ENCODE measurements at places on chromosomes 7 and 10. TPM values are rescaled to one million over a fixed set of nuclear protein-coding genes. Genes with fewer than 3 reads are reported as not detected.

HOXA6 gene
- not detected for polyA plus RNA-seq

GRCh38 chr7:8714791-8715190 lies 281.4 kb downstream of the NXPH1 start:
- H3K27ac ChIP-seq: no peak overlapping the region
- H3K36me3 ChIP-seq: no peaks in the 10 kb centered on the region
- no peaks in the 10 kb centered on the region for H3K27me3 ChIP-seq
- no peak overlapping the region for H3K4me3 ChIP-seq
- no peak for DNase-seq

DNA sequence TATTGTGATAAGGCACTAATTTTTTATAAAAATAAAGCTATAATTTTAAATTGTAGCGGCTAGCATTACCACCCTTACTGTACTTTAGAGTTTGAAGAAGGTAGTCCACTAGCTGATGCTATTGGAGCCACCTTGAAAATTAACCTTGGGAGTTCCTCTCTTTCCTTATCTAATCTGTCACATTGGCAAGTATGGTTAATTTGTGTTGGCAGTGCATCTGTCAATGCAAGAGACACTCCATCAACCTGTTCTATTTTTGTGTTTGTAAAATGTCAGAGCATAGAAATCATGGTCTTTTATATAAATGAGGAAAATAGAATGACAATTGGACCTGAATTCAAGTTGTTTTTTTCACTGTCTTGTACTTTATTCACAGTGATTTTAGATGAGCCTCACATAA lies 20.5 kb downstream of the GLCCI1 start:
- H3K36me3 ChIP-seq: peaks cover 5% of the 10 kb centered on the region
- no peak for DNase-seq
- no peaks in the 10 kb centered on the region for H3K27me3 ChIP-seq
- H3K27ac ChIP-seq: peak overlapping the region; percentile 67

- H3K27ac ChIP-seq: no peak overlapping the region
- DNase-seq: no peak
- H3K27me3 ChIP-seq: no peaks in the 10 kb centered on the region
- no peaks in the 10 kb centered on the region for H3K36me3 ChIP-seq
- H3K4me3 ChIP-seq: no peak overlapping the region
- no peaks in the 10 kb centered on the region for H3K4me1 ChIP-seq
Measured at GRCh38 chr7:139490130-139490529, 6.7 kb upstream of the KLRG2 start.

GRCh38 chr7:70937424-70937823 lies 194.5 kb upstream of the GALNT17 start:
- DNase-seq: no peak
- H3K36me3 ChIP-seq: no peaks in the 10 kb centered on the region
- no peak overlapping the region for H3K4me3 ChIP-seq
- no peaks in the 10 kb centered on the region for H3K4me1 ChIP-seq
- no peak overlapping the region for H3K27ac ChIP-seq
- no peaks in the 10 kb centered on the region for H3K27me3 ChIP-seq

YWHAG gene
- polyA plus RNA-seq: 2.2 TPM

DNA sequence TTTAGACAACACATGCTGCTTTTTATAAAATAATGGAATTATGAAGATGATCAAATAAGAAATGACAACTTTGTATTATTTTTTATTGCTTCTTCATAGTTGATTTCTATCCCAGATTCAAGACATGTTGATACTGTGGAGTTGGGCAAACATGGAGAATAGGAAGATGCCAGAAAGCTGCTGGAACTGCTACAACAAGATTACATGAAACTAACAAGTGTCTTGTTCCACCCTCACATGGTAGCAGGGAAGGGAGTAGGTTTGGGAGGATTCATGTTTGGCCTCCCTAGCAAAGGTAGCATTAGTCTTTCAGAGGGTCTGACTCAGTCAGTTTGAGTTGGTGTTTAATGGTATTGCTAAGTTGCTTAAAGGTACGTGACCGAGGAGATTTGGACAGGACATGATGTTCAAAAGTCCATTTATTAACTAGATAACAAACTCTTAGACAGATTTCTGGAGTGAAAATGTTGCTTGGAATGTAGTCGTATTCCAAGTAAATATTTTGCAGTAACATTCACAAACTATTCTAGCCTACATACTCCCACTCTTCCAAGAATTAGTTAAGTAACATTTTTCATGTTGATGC lies 33.1 kb downstream of the PRR15 start:
- DNase-seq: no peak
- no peak overlapping the region for H3K4me3 ChIP-seq
- H3K27me3 ChIP-seq: peaks cover 2% of the 10 kb centered on the region
- H3K36me3 ChIP-seq: no peaks in the 10 kb centered on the region
- no peaks in the 10 kb centered on the region for H3K4me1 ChIP-seq
- no peak overlapping the region for H3K27ac ChIP-seq

DNA sequence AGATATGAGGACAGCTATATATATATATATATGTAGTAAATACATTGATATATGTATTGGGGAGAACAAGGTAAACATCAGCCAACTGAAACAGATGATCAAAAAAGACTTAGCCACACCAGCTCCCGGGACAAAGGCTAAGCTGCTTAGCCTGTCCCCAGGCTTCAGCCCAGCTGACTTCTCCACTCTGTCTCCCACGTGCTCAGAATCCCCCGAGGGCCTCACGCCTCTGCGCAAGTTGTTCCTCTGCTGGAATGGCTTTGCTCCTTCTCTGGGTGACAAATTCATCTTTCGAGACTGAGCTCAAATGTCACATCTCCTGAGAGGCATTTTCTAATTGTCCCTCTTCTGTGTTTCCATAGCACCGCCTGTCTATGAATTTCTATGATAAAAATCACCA lies 8.6 kb upstream of the INSIG1 start:
- DNase-seq: no peak
- no peak overlapping the region for H3K27ac ChIP-seq
- H3K36me3 ChIP-seq: no peaks in the 10 kb centered on the region
- H3K4me3 ChIP-seq: no peak overlapping the region
- H3K4me1 ChIP-seq: peaks cover 19% of the 10 kb centered on the region

CALHM3 gene
- not detected for polyA plus RNA-seq

SPDYE2B gene
- polyA plus RNA-seq: not detected

- no peaks in the 10 kb centered on the region for H3K4me1 ChIP-seq
- no peak overlapping the region for H3K4me3 ChIP-seq
- H3K27me3 ChIP-seq: no peaks in the 10 kb centered on the region
Measured at GRCh38 chr10:109287858-109288257, 635.5 kb downstream of the XPNPEP1 start.

DNA sequence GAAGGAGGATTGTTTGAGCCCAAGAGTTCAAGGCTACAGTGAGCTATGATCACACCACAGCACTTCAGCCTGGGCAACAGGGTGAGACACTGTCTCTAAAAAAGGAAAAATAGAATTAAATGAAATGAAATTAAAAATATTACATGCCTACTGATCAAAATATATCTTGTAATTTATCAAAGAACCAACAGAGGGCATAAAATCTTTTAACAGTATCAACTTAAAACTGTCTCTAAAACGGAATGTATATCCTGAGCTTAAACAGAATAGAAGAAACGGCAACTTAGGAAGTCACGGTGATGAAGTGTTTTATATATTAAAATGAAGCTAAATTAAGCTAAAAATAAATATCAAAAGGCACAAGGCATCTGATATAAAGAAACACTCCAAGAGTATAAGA lies 78.8 kb downstream of the MTPAP start:
- DNase-seq: no peak
- H3K36me3 ChIP-seq: no peaks in the 10 kb centered on the region
- no peaks in the 10 kb centered on the region for H3K4me1 ChIP-seq
- no peak overlapping the region for H3K27ac ChIP-seq
- H3K4me3 ChIP-seq: no peak overlapping the region
- H3K27me3 ChIP-seq: peaks cover 6% of the 10 kb centered on the region

DNA sequence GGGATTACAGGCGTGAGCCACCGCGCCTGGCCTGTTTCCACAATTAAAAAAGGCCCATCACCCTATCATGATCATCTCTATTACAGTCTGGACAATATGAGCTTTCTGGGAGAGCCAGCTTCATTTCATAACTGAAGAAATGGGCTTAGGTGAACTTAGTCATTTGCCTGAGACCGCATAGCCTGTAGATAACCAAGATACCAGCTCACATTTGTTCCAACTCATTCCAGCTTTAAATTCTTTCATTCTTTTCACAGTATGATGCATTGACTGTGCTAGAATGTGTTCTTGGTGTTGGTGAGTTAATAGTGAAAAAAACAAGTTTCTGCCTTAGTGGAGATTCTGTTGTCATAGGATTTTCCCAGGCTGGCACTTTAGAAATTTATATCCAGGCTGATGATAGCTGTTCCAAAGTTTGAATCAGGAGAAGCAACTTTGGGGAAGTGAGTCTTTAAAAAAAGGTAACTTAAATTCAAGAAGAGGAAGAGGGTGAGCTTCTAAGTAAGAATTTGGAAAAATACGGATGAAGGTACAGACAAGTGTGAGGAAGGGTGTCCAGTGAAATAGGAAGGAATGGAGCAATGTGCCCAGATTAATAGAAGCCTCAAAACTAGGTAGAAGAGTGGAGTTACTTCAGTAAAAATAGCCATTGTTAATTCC lies 2.1 kb upstream of the H2AZ2 start:
- no peak overlapping the region for H3K4me3 ChIP-seq
- no peak overlapping the region for H3K27ac ChIP-seq
- no peaks in the 10 kb centered on the region for H3K27me3 ChIP-seq
- DNase-seq: no peak

DNA sequence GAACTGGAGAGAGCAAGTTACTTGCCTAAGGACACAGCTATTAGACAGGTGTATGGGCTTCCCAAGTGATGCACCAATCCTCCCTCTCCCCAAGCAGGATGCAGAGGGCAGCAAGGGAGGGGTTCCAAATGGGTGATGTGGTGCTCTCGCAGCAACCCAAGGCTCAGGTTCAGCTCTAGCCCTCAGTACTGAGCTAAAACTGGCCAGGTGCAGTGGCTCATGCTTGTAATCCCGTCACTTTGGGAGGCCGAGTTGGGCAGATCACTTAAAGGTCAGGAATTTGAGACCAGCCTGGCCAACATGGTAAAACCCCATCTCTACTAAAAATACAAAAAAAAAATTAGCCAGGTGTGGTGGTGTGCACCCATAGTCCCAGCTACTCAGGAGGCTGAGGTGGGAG lies 40.7 kb downstream of the GPRIN2 start:
- no peaks in the 10 kb centered on the region for H3K4me1 ChIP-seq
- no peak overlapping the region for H3K27ac ChIP-seq
- no peaks in the 10 kb centered on the region for H3K36me3 ChIP-seq
- H3K4me3 ChIP-seq: no peak overlapping the region

PRKAR2B gene
- polyA plus RNA-seq: 0.05 TPM

SP8 gene
- polyA plus RNA-seq: not detected

STAG3 gene
- 4.0 TPM for polyA plus RNA-seq

- H3K27ac ChIP-seq: no peak overlapping the region
- no peaks in the 10 kb centered on the region for H3K4me1 ChIP-seq
- DNase-seq: no peak
- H3K4me3 ChIP-seq: no peak overlapping the region
- H3K27me3 ChIP-seq: no peaks in the 10 kb centered on the region
Measured at GRCh38 chr10:32556783-32557395, 110.9 kb downstream of the CCDC7 start.

DNA sequence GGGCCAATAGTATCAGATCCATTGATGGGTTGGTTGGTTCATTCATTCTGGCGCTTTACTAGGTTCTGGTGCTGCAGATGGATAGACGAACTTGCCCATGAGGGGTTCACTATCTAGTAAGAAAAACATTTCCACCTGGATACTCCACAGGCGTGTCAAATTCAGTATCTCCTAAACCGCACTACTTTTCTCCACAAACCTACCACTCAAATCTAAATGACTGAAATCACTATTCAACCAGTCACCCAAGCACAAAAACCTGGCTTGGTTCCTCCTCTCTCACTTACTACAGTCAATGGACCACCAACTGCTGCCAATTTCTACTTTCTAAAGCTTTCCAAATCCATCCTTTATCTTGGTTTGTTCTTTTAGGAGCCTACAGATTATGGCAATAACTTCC lies 572 bp downstream of the AGK start:
- no peaks in the 10 kb centered on the region for H3K27me3 ChIP-seq
- H3K4me3 ChIP-seq: peak overlapping the region; percentile 95
- H3K4me1 ChIP-seq: peaks cover 17% of the 10 kb centered on the region
- no peak for DNase-seq

DNA sequence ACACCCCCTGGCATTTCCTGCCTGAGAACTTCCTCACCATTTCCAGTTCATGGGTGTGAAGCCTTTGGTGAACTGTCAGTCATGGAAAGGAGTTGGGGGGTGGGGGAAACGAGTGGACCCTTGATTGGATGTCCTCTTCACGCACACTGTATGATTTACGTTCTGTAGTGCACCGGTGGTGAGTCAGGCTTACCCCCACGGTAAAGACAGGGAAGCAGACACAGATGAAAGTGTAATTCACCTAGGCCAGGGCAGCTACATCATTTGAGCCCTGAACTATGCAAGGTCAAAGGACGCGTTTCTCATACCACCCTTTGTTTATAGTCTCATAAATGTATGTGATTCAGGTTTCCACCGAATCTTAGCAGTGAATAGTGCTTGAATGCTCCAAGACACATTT lies 628.3 kb upstream of the PFKP start:
- DNase-seq: no peak
- H3K27ac ChIP-seq: no peak overlapping the region
- H3K36me3 ChIP-seq: no peaks in the 10 kb centered on the region
- no peaks in the 10 kb centered on the region for H3K27me3 ChIP-seq
- no peaks in the 10 kb centered on the region for H3K4me1 ChIP-seq
- H3K4me3 ChIP-seq: no peak overlapping the region

DNA sequence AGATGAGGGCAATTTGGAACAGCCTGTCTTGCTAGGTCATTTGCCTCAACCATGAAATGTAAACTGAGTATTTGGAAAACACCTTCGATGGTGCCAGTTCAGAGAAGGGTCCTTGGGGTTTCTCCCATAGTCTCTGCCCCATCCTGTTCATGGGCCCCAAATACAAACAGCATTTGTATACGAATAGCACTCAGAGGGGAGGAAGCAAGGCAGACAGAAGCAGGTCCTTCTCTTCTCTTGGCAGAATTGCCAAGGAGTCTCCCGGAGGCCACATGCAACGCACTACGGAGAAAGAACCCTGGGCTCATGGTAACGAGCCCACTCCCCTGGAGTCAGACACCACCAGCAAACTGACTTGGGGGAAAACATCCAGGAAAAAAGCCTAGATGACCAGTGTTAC lies 162.1 kb downstream of the RAB11FIP2 start:
- no peak overlapping the region for H3K27ac ChIP-seq
- no peaks in the 10 kb centered on the region for H3K36me3 ChIP-seq
- DNase-seq: no peak
- H3K27me3 ChIP-seq: no peaks in the 10 kb centered on the region

DNA sequence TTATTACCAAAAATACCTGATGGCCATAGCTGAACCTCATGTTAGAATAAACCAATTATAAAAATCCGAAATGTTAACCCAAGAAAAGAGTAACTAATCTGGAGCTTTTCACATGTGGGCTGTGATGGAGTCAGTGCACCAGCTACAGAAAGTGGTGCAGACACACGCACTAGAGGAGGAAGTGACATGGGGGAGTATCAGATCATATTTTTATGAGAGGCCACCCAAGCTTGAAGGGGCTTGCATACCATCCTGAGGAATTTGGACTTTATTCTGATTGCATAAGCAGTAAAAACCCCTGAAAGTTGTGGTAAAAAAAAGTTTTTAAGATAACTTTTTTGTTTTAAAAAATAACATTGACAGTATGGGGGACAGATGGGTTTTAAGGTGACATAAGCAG lies 1148.5 kb upstream of the CELF2 start:
- H3K27ac ChIP-seq: no peak overlapping the region
- H3K4me1 ChIP-seq: no peaks in the 10 kb centered on the region
- H3K36me3 ChIP-seq: no peaks in the 10 kb centered on the region

All from CD4-positive, CD25-positive, alpha-beta regulatory T cell (primary cell).